M059J (cell line): ENCODE measurements at places on chromosomes 3 and 15. TPM values are rescaled to one million over a fixed set of nuclear protein-coding genes. Genes with fewer than 3 reads are reported as not detected.

DNA sequence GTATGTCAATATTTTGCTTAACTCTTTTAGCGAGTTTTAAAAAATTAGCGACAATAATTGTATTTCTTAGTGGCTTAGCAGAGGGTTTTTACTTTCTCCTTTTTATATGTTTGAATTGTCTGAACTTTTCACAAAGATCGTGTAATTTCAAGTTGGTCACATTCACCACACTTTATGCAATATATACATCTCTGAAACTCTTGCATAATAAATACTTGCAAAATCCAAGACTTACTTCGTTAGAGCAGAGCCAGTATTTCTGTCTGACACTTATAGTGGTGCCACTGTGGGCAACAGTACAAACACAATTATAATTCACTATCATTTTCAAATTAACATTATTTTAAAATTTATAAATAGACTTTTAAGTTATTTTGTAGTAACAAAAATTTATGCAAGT lies 62.0 kb downstream of the SUCNR1 start:
- DNase-seq: no peak

GRCh38 chr15:72289597-72290325 lies 17.4 kb upstream of the PARP6 start:
- DNase-seq: no peak

DNA sequence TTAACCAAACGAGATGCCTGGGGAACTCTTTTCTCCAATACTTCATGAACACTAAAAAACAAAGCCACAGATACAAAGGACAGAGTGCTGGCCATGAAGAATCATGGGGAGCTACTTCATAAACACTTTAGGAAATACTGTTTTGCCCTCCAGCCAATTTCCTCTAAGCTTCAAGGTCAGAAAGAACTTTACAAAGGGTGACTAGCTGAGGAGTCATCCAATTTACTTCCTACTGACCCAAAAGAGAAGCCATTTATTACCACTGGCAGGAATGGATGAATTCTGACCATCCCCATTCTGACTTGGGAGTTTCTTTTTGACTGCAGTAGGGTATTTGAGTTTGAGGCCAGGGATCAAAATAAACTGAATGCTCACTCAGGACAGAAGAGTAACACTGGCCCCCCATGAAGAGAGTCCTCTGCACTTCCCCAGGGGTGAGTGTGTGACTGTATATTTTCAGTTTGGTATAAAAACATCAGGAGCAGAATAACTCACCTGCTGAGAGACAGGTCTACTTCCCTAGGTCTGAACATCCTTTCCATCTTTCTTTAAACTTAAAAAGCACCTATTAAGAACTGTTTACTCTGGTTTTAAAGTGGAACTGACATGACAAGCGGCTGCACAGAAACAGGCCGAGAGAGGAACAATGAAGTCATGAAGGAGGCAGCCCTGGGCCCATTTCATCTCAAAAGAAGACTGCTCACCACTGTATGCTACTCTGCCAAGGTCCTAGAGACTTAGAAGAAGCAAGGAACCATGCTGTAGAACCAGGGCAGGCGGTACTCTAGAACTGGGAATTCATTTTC lies 203.6 kb downstream of the TNIK start:
- peak; percentile 96 for DNase-seq

GRCh38 chr3:159761369-159761768 lies 227.3 kb upstream of the IL12A start:
- DNase-seq: peak; percentile 80

SH2D7 gene
- not detected in 2 replicates for total RNA-seq

- DNase-seq: no peak
Observed at GRCh38 chr3:72615776-72616175, 232.5 kb downstream of the SHQ1 start.
